ENCODE measurements at places on chromosomes 13 and 19.

DNA sequence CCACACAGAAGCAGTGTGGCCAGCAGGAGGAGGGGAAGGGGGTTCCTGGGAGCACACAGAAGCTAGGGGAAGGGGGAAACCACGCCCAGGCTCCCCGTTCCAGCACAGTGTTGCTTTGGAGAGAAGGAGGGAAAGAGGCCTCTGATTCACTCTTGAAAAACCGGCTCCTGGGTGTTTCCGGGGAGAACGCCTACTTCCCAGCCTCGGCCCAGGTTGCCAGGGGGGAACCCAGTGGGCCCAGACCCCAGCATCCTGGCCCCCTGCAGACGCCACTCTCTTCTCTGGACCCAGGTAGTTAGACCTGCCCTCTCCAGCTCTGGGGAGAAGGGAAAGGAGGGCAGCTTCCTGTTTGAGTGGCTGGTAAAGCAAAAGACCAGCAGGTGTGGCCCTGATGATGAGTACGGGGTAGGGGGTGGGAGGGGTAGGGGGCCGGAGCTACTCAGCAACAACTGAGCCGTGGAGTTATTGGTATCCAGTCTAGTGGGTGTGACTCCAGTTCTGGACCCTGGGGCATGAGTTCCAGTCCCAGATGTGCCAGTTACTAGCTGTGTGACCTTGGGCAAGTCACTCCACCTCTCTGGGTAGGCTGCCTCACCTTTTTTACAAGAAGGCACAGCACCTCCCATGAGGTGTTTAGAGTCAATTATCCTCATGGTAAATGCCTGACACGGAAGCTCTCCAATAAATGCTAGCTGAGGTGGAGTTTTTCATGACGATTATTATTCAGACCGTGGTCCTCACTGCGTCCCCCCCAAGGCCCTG is 836 bp downstream of the GIPC1 start:
- no peak for DNase-seq

DNA sequence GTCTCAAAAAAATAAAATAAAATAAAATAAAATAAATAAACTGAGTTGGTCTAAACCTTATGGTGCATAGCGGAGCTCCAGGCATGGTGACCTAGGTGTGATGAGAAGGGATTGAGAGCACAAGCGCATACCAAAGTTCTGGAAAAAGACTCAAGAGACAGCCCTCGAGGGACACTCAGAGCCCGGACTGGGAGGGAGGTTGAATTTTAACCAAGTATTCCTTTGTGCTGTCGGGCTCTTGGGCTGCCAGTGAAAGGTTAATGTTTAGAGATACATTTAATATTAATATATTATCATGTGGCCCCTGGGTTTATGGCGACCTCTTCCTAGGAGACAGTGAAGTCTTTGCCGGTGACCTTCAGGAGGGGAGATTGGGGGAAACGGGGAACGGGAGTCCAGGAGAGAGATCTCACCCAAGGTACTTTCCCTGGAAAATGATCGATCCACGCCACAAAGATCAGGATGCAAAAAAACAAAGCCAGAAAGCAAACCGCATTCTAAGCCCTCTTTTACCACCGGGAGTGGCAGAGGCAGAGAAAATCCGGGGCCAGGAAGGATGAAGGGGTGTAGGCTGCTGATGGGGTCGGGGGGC is 1.6 kb downstream of the FUT6 start:
- no peak for DNase-seq

DNA sequence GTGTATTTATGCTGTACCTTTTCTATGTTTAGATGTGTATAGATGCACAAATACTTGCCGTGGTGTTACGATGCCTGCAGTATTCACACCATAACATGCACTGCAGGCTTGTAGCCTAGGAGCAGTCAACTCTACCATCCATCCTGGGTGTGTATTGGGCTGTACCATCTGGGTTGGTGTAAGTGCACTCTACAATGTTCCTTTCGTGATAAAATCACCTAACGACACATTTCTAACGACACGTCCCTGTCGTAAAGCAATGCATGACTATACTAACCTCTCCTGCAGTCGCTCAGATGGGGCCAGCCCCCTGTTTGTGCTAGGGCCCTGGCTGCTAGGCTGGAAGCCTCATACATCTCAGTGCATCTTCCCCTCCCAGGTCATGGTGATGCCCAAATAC is 18.4 kb downstream of the CD177 start:
- no peak for DNase-seq

- no peak for DNase-seq
These were observed 32.7 kb downstream of the NALCN start for GRCh38 chr13:101383595-101383994.

- no peak for DNase-seq
These were observed 120.5 kb upstream of the SPACA7 start for GRCh38 chr13:112255550-112256120.

DNA sequence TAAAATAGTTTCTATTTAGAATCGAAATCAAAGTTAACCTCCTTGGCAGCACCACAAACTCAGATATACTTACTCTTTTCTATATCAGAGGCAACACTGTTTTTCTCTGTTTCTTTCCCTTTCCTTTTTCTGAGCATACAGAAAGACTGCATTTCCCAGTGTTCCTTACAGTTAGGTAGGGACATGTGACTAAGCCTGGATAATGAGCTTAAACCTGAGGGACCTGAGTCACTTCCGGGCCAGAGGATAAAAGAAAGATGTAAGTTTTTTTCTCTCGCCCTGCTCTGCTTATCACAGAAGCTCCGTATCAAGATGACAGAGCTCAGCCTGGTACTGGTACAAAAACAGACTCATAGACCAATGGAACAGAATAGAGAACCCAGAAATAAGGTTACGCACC is 531.9 kb downstream of the KLF12 start:
- no peak for DNase-seq

- no peak for DNase-seq
These were observed 412.9 kb downstream of the DIAPH3 start for GRCh38 chr13:59750860-59751259.
